ENCODE measurements at places on chromosomes 6 and 20. TPM values are rescaled to one million over a fixed set of nuclear protein-coding genes. Genes with fewer than 3 reads are reported as not detected.

- H3K27me3 ChIP-seq: no peaks in the 10 kb centered on the region
- H3K36me3 ChIP-seq: no peaks in the 10 kb centered on the region
- no peak overlapping the region for H3K27ac ChIP-seq
Observed at GRCh38 chr20:48364055-48364454, 463.7 kb downstream of the PREX1 start.

GRCh38 chr6:89161326-89162046, 15.6 kb downstream of the PM20D2 start:
- no peaks in the 10 kb centered on the region for H3K36me3 ChIP-seq
- H3K27me3 ChIP-seq: no peaks in the 10 kb centered on the region
- peak overlapping the region; percentile 55 for H3K27ac ChIP-seq
- DNase-seq: no peak

GRCh38 chr20:3887876-3888620, 1.1 kb upstream of the PANK2 start:
- H3K36me3 ChIP-seq: no peaks in the 10 kb centered on the region
- peak overlapping the region; percentile 95 for H3K27ac ChIP-seq
- H3K4me3 ChIP-seq: peak overlapping the region; percentile 100

The VGLL2 gene
- 0.28 TPM for total RNA-seq

The HAO1 gene
- total RNA-seq: not detected

The GPX5 gene
- not detected for total RNA-seq

The GSTA3 gene
- total RNA-seq: 20.2 TPM

The PFDN4 gene
- 43.2 TPM for total RNA-seq

Data from prostate gland (tissue), 2 donors.